ENCODE measurements at places on chromosomes 2 and 18.

GRCh38 chr2:41837610-41838009 is 210.2 kb upstream of the PKDCC start:
- DNase-seq = no peak

GRCh38 chr2:207041786-207042554 is 102.7 kb downstream of the CPO start:
- peak; percentile 78 for DNase-seq

DNA sequence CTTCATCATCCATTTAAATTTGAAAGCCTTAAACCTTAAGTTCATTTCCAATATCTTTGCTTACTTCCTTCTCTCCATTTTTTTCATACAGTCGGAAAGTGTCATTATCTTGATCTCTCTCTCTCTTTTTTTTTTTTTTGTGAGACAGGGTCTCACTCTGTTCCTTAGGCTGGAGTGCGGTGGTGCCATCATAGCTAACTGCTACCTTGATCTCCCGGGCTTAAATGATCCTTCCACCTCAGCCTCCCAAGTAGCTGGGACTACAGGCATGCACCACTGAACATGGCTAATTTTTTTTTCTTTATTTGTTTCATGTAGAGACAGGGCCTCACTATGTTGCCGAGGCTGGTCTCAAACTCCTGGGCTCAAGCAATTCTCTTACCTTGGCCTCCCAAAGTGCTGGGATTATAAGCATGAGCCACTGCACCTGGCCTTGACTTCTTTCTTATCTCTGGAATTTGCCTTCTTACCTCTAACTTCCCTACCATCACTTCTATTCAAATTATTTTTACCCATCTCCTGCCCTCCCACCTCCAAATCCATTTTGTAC is 222.2 kb downstream of the MYCN start:
- no peak for DNase-seq

DNA sequence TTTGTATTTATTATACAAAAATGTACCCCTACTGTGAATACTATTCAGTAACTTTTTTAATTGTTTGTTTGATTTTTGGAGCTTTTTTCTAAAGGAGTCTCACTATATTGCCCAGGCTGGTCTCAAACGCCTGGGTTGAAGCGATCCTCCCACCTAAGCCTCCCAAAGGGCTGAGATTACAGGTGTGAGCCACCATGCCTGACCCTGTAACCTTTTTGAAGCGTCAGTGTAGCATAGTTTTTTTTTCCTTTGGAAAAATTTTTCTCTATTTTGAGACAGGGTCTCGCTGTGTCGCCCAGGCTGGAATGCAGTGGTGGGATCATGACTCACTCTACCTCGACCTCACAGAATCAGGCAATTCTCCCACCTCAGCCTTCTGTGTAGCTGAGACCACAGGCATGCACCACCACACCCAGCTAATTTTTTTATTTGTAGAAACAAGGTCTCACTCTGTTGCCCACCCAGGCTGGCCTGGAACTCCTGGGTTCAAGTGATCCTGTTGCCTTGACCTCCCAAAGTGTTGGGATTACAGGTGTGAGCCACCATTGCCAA is 2.0 kb downstream of the GMCL1 start:
- DNase-seq = peak; percentile 22

DNA sequence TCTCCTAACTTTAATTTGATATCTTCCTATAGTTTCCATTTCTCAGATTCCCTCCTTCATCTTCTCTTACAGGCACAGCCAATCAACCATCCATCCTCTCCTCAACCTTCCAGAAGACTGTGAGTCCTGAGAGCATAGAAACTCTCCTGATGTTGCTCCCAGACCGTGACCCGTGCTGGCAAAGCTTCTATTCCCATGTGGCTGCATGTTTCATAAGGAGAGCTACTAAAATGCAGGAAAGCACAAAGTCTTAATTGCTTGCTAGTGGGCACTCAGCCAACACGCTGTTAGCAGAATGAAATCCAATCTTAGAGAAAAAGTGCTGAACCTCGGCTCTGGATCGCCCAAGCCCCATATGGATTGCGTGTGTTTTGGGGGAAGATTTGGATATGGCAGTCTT is 1244.7 kb upstream of the ZEB2 start:
- peak; percentile 10 for DNase-seq

DNA sequence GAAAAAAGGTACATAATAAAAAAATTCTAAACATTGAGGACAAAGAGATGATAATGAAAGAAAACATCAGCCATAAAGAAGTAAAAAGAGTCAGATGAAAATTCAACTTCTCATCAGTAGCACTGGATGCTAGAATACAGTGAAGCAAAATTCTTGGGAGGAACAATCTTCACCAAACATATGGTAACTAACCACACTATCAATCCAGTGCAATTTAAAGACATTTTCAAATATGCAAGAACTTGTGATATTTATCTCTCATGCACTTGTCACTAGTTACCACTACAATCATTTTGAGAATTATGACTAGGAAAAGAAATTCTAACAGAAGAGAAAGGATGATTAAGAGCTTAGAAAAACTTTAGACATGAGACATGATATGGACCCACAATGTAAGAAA is 127.4 kb downstream of the RTTN start:
- no peak for DNase-seq

DNA sequence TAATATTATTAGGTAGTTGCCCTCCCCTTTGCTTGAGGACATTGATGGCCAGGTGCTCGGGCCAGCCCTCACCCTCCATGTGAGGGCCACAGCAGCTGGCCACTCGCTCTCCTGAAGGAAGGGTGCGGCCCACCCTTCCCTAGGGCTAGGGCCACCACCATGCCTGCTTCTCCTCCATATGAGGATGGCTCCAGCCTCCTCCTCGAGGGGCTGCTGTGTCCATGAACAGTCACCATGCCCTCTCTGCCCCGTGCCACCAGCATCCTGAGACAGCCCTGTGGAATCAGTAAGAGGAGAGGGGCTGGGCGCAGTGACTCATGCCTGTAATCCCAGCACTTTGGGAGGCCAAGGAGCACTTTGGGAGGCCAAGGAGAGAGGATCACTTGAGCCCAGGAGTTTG is 2.4 kb downstream of the GPR17 start:
- DNase-seq = no peak

DNA sequence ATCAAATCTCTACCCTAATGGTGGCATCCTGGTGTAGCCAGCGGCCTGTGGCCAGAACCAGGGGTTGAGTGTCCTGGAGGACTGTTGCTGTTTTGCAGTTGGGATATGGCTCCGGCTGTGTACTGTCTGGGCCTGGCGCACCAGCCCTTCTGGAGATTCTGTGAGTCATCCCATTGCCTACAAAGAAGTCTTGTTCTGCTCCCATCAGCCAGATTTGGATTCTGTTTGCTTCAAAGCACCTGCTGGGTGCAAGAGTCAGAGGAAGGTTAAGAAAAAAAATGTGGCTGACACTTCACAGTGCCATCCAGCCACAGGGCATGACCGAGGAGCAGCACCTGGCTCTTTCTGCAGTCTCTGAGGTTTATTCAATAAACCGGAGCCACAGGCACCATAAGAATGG is 41.0 kb upstream of the ASAP2 start:
- DNase-seq = peak; percentile 64

GRCh38 chr2:102826904-102827303 is 65.1 kb downstream of the TMEM182 start:
- DNase-seq = peak; percentile 41

DNA sequence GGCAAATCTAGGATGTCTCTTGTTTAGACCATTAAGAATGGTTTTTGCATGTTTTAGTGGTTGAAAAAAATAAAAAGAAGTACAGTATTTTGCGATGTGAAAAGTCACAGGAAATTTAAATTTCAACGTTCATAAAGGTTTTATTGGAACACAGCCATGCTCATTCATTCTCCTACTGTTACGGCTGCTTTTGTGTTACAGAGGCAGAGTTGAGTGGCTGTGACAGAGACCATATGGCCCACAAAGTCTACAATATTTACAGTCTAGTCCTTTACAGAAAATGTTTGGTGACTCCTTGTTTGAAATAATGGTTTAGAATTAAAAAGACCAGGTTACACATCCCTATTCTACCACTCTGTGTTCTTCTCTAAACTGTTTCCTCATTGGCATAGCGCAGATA is 48.1 kb downstream of the MYOM1 start:
- no peak for DNase-seq

- no peak for DNase-seq
Measured at GRCh38 chr2:134122610-134123009, 131.3 kb upstream of the MGAT5 start.

DNA sequence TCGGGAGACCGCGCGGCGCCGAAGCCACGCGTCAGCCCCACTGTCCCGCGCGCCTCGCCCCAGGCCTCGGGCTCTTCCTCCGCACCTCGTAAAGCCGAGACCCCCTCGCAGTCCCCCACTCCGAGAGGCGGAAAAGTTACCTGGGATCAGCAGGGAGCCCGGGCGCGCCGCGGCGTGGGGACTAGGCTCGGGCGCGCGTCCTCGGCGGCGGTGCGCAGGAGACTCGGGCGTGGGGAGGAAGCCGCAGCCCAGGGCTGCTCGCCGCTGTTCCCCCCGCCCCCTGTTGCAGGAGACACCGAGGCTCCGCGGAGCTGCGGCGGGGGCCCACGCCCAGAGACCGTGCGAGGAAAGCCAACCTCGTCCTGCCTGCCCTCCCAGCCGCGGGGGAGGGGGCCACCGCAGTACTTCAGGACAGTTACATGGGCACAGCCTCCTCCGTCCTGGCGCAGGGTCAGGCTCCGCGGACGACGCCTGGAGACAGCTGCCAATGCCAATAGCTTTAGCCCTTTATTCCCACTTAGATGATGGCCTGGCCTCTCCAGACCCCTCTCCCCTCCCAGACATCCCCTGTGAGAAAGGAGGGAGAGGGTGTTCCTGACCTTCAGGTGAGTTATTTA is at the start of gene EPB41L3:
Gene EPB41L3 (minus strand): TSS at position 225 of the 617 bp plus-strand sequence. CDS start 54,814 bp downstream, outside the sequence.
- peak; percentile 35 for DNase-seq

GRCh38 chr2:238061315-238062202 is 758 bp downstream of the SCLY start:
- peak; percentile 38 for DNase-seq

GRCh38 chr2:725468-725867 is 48.3 kb upstream of the TMEM18 start:
- DNase-seq = no peak

DNA sequence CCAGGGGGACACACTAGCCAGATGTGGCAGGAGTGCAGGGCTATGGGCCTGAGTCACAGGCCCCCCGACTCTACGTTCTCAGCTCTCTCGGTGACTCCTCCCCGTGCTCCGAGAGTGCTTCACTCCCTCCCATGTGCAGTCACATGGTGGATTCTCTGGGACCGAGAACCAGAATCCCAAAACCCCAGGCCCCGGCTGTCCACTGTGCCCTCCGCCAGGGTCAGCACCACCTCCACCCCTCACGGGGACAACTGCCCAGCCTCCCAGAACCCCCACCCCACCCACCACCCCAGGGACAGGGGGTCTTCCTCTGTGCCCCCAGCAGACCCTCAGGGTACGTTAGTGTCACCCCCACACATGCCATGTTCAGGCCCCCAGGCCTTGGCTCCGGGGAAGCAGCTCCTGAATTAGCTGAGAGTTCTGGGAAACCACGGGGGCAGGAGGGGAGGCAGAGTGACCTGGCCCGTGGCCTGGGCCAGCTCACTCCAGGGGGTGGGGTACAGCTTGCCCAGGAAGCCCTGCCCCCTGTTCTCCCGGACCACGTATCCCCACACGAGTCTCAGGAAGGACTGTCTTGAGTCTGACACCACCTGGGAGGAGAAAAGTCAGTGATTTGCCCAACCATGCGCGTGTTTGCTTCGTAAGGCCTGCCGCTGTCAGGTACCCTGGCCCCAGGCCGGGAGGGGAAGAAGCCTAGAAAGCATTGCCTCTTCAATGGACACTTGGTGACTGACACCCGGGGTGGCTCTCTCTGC is 4.4 kb downstream of the RAMP1 start:
- no peak for DNase-seq

DNA sequence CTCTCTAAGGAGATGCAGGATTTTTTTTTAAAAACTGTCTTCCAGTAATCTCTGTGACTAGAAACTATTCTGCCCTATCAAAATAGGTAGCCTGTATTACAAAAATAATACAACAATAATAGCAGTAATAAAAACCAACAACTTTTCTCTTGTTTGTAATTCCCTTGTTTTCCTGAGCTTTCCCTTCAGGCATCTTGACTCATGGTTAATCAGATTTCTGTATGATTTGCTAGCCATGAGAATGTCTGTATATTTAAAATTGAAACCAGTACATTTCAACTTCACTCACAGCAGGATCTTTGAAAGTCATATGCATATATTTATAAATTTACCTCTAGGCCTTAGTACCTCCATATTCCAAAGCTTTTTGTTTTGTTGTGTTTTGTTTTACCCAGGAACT is 38.2 kb downstream of the SLC4A10 start:
- no peak for DNase-seq

GRCh38 chr2:101698844-101699754 is 1.6 kb downstream of the MAP4K4 start:
- DNase-seq = peak; percentile 44

DNA sequence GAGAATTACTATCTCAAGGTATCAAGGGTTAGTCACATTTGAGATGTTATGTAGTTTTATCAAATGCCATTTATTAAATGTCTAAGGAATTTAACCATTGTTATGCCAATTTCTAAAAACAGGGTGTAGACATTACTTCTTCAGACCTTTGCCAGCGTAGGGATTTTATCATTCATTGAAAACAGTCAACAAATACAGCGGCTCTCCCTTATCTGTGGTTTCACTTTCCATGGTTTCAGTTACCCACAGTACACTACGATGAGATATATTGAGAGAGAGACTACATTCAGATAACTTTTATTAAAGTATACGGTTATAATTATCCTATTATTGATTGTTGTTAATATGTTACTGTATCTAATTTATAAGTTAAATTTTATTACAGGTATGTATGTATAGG is 234.7 kb downstream of the TMX3 start:
- no peak for DNase-seq

DNA sequence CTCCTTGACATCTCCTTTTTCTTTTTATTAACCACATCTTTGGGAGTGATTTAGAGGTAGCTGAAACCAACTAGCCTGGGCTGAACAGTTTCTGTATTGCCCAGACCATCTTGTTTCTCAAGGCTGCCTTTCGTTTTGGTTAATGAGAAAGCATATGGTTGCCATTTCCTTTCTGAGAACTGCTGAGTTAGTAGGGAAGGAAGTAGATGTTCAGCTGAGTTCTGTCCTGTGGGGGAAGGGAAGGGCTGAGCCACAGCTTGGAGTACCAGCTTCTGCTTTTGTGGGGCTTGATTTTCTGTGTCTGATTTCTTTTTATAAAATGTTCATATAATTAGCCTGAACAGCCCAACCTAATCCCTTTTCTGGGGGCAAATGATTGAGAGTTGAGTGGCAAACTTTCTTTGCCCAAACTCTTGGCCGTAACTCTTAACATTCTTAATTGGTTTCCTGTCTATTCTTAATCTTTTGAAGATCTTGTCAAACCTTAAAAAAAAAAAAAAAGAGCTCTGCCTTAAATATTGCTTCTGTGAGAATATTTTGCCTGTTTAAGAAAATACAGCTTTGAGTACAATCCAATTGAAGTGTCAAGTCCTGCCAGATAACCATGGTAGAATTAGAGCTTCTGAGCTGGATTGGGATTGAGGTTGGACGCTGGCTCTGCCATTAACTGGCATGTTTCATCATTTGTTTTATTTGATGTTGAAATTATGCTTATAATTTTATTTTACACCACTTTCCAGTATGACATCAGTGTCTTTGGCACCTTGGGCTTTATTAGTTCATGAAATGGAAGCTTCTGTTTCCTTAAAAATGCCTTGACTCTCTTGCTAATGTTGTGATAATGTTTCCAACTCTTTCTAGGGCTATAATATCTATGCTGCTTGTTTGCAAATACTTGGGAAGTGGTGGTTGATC is 1.9 kb upstream of the NABP1 start:
- no peak for DNase-seq

Data from astrocyte of the spinal cord (primary cell).